EH (cell line): ENCODE measurements at places on chromosomes 7 and 10.

DNA sequence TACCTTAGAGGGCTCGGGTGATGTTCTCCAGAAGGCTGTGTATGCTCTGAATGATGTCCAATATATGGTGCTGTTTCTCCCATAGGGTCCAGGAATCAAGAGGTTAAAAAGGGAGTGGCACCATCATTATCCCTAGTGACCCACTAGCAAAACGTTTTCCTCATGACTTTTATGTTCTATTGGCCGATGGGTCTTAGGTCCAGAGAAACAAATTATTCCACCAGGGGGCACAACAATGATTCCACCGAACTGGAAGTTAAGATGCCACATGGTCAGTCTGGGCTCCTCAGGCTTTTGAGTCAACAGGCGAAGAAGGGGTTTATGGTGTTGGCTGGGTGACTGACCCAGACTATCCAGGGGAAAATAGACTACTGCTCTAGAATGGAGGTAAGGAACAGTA, 256.1 kb downstream of the COBL start:
- no peak for DNase-seq

GRCh38 chr10:132506711-132507408, 30.7 kb upstream of the INPP5A start:
- DNase-seq: peak; percentile 91

GRCh38 chr10:69443354-69443753, 7.9 kb upstream of the TSPAN15 start:
- DNase-seq: no peak

GRCh38 chr7:36707898-36708297, 16.4 kb downstream of the AOAH start:
- no peak for DNase-seq

DNA sequence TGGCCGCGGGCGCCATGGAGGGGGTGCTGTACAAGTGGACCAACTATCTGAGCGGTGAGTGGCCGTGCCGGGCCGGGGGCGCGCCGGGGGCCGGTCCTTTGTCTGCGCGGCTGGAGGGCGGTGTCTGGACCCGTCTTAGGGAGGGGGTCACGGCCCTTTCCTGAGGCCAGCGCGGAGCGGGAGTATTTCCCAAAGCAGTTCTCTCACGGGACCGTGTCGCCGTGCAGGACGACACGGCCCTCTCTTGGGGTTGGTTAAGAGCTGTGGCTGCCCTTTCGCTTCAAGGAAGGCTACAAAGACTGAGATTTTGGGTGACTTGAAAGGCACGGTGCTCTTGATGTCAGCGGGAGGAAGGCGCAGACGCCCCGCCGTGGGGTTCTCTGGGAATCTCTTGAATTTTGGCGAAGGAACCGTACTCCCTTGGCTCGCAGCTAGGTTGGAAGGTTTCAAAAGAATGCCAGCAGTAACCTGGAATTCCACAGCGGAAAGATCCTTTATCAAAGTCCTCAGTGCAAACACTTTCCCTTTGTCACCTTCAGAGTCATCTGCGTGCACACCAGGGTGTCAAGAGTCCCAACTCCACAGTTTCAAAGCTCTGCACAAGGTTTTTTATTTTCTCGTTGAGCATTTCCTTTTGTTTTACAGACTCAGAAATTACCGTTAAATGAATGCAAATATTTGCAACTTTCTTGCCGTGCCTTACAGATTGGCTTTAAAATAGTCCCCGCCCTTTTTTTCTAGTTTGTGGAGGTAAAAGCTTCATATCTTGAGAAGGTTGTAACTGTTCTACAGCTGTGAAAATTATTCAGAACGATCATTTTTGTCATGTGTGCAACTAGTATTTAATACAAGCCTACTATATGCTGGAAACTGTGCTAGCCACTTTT, 780 bp downstream of the PLEKHA8 start:
- peak; percentile 55 for DNase-seq

GRCh38 chr7:42876182-42877068, 35.4 kb downstream of the C7orf25 start:
- DNase-seq: peak; percentile 71
